ENCODE measurements at places on chromosomes 3 and 15.

DNA sequence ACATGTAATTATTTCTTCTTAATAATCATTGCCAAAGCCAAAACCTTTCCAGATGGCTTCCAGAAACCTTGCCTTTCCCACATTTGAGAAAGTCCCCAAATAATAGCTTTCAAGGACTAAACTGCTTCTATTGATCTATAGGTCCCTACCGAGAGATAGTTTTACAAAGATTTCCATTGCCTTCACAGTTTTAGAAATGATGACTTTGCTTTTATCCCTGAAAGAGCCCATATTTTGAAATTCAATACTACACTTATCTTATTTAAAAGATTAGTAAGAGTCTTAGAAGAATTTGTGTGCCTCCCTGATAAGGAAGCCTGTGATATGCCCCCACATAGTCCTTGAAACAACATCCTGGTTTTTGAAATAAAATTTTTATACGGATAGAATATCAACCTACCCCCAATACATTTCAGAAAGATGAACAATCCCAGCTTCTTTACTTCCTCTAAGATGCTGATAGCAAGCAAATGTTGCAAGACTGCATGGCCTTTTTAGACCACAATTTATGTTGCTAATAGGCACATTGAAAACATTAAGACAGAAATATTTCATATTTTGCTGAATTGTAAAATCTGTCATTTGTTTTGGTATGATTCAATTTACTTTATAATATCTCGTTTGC, 146.3 kb downstream of the TMCO5A start:
- DNase-seq, result no peak

- no peak for DNase-seq
Observed at GRCh38 chr3:20073683-20074082, 33.4 kb downstream of the KAT2B start.

GRCh38 chr3:89173546-89173945, 66.1 kb downstream of the EPHA3 start:
- DNase-seq, result no peak

- no peak for DNase-seq
Observed at GRCh38 chr3:145578471-145578870, 582.5 kb downstream of the PLOD2 start.

GRCh38 chr15:93866476-93866875, 364.9 kb upstream of the MCTP2 start:
- DNase-seq, result no peak

DNA sequence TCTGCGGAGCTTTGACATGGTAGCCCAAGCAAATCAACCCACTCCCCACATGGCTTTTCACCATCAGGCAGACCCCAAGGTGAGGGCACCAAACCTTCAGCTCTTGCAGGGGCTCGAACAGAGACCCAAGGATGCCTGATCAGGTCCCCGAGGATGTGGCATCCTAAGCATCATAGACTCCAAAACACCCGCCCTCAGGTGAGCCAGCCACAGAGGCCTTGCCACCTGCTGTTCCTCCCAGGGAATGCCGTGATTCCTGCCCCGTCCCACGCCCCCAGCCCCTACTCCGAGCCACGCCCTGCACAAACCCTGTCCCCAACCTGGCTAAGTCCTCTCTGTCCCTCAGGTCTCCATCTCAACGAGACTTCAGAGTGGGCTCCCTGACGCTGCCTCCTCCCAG, 34.7 kb upstream of the SLC41A3 start:
- DNase-seq, result peak; percentile 17

GRCh38 chr3:59818033-59818918, 768.5 kb upstream of the CFAP20DC start:
- no peak for DNase-seq

- DNase-seq, result no peak
Observed at GRCh38 chr3:143155756-143156155, 36.2 kb downstream of the CHST2 start.

- DNase-seq, result peak; percentile 34
Observed at GRCh38 chr15:31267161-31268107, 59.2 kb upstream of the KLF13 start.

DNA sequence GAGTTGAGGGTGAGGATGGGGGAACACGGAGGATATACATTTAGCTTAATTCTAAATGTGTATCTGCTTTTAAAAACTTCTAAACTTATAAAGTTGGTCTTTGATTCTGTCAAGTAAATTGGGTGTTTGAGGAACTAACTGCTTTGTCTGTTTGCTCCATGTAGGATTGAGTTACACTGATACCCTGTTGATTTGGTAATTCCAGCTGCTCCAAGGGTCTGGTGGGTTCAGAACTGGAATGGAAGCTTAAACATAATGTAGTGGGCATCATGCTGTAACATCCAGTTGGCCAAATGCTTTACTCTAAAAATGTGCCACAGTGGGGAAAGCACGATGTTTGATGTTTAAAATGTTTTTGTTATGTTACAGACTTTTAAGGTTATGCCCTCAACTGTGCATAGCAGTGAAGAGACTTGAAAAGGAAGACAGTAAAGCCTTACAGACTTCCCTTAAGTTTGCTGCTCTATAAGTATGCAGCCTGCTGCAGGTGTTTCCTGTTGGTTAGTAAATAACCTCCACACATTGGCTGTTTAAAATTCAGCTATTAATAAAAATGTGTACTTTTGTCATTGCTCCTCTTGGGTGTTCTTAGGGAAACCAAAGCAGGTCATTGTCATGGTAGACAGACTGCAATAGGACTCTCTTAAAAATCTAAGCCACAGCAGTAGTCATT, 5.9 kb upstream of the EDEM1 start:
- no peak for DNase-seq

GRCh38 chr3:112619295-112619694, 21.6 kb downstream of the CCDC80 start:
- no peak for DNase-seq

GRCh38 chr15:71329497-71330260, 214.4 kb downstream of the THSD4 start:
- no peak for DNase-seq

DNA sequence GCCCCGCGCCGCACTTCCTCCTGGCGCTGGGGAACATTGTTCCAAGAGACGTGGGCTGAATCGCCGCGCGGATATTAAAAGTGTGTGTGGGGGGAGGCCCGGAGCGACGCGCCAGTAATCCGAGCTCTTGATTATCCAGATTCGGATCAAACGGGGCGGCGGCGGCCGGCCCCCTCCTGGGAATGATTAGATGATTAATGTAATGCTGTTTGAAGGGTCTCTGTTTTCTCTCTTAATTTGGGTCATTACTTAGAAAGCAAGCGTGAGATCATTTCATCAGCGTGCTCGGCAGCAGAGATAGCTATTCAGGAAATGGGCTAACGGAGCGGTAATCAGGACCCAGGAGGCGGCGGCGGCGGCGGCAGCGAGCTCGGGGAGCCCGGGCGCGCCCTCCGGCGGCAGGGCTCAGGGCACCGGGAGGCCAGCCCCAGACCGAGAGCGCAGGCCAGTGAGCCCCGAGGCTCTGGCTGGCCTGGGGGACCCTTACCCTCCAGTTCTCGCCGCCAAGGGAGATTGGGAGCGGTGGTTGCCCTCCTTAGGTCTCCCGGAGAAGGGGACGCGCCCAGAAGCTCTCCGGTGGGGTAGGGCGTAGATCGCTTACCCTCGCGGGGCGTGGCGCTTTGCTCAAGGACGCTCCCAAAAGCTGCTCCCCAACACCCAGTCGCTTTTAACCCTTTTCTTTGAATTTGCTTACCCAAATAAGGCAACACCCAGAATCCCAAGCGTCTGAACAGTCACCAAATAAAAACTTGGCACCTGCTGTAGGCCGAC, 4.5 kb downstream of the FEZF2 start:
- DNase-seq, result no peak

DNA sequence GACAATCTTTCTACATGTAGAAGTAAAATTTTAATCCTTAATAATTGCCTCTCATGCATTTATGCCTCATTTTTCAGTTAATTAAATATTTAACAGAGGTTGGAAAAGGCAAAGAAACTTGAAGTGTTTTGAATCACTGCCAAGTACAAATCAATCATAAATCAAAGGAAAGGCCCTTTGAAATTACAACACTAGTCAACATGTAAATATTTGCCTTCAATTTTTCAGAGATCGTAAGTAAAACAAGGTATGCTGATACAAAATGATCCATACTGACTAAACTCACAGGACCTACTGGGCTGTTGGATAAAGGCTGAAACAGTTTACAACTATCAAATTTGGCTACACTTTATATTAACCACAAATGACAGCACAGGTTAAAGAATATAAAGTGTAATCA, 33.9 kb downstream of the ZBBX start:
- DNase-seq, result no peak

DNA sequence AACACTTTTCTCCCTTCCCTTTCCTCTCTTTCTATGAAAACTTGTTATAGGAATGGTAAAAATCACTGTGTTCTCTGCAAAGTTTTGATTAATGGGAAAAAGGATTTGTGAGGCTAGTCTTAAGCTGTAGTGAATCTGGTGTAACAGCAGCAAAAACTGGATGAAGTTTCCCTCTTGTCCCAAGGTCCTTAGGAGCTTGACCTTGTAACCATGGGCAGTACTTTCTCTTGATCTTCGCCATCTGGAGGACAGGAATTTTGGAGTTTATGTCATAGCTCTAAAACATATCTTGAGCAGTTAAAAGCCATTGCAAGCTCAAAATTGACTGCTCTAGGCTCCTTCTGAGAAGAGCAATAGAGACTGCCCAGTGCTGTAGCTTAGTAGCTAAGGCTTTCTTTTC, 56.5 kb upstream of the GPD1L start:
- no peak for DNase-seq

DNA sequence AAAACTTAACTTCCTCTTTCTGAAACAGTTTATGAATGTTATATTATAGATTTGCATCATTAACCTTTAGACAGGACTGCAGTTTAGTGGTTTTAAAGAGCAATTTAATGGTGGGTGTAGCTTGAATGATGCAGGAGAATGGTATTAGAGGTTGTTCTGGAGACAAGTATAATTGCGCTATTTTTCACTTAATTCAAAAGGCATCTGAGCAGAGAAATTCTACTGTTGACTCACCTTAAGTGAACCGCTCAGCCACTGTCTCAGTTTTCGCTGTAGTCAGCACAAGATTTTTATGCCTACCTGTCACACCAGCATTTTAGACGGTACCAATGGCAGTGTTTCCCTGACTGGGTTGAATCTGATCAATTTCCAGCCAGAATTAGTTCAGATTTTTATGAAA, 348.8 kb upstream of the DCBLD2 start:
- DNase-seq, result no peak

DNA sequence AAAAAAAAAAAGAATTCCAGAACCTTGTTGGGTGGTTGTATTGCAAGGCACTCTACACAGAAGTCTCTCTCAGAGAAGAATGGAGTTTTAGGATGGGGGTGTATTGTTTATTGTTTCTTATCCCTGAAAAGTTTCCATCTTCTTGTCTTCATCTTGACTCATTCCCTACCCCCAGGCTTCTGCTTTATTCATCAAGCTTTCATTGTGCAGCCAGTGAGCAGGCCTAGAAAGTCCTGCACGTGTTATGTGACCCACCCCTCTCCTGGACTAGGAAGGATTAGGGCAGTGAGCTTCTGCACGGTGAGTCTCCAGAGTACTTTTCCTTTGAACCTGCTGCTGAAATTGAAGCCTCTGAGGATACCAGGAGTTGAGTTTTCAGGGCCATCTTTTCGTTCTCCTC, 150.9 kb upstream of the IL12A start:
- DNase-seq, result no peak

DNA sequence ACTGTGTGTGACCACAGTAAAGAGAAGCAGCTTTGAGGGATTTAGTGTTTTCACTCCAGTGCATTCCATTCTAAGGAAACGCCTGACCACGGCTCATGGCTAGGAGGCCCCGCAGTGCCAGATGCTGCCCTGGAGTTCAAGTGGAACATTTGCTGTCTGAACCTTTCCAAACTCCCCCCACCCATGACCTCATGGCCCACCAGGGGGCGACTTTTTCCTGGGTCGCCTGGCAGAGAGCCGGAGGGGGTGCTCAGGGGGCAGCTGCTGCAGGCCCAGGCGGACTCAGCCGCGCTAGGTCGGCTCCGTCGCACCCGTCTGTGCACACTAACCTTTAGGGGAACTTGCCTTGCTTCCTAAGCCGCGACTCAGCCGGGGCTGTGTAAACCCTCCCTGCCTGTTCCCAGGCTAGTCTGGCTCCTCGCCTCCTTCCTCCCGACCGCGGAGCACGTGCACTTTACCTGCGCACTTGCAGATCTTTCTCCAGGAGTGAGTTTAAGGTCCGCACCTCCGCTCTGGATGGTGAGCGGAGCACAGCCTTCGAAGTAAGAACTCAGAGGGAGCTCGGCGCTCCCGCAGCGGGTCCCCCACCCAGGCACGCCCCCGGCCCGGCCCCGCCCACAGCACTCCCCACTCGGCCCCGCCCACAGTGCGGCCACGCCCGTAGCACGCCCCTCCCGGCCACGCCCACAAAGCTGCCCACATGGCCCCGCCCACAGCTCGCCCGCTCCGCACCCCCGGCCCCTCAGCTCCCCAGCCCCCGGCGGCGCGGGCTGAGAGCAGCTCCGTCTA, at the start of gene OCA2:
Gene OCA2, minus strand, starts transcription at position 550 of the 789 bp plus-strand sequence. CDS start 17,441 bp downstream, outside the sequence.
- peak; percentile 78 for DNase-seq

GRCh38 chr3:53650424-53650823, 156.0 kb downstream of the CACNA1D start:
- DNase-seq, result no peak

DNA sequence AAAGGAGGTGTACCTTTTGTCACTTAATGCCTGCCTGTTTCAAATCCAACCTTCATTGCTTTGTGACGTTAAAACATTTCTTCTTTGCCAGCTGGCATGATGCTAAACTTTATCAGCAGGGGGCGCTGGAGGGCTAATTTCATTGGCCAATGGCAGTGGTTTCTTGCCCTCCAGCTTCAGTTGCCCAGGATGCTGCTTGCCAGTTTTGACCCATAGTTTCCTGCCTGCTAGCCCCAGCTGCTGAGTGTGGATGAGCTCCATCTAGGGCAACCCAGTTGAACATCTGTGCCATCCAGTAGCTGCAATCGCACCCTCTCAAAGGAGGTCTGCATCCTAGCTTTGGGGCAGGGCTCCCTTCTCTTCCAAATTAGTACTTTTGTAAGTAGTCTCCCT, 22.1 kb downstream of the ACKR2 start:
- DNase-seq, result peak; percentile 77

- peak; percentile 73 for DNase-seq
Observed at GRCh38 chr3:113531826-113532697, at the start of gene SIDT1. Gene SIDT1, plus strand, starts transcription at chr3:113532555. Its CDS starts 467 bp downstream, at chr3:113533022.

DNA sequence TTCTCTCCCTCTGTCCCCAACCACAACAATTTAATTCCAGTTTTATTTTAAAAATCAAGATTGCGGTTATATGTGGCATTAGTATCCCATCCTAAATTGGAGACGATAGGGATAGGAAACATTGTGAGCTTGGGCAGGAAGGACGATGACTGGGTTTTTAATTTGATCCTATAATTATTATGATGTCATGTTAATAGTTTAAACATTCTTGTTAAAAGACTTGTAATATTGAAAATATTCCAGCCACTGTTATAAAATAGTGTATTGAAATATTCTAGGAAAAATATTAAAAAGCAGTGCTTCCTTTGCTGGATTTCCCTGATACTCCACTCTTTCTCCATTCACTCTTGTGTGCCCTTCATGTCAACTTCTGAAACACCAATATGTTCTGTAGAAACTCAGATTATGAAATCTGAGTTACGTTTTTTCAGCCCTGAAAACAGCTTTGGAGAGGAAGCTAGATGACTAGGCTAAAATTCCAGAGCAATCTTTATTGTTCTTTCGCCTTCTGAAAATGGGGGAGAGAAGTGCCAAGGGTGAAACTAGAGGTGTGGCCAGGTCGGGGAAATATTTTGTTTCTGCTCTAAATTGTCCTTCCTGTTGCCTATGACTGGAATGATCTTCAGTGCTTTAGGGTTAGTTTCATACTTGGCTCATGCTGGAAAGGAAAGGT, 46.1 kb upstream of the MAP3K13 start:
- DNase-seq, result no peak

Measured in activated T-cell treated with anti-CD3 and anti-CD28 coated beads, Interleukin-2, amount 50 U/mL, for 24 hours (primary cell).